NCI-H1436 (cell line): ENCODE measurements at places on chromosomes 11 and 22.

GRCh38 chr11:18785411-18785810, 6.2 kb downstream of the PTPN5 start:
- DNase-seq: no peak

DNA sequence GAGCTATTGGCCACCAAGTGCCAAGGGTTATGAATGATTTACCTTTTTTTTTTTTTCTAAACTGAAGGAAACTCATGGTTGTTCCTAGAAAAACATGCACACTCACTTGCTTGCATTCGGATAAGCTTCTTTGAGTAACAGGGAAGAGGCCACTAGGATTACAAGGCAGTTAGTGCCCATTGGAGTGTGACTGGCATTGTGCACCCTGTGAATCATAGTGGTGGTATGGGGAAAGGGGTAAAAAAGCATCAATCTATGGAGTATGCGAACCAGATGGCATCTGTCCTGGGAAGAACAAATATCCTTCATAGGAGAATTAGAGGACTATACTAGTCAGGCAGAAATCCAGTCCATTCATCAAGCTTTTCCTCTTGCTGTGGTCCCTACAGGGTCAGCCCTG, 24.2 kb downstream of the CD44 start:
- DNase-seq: no peak

DNA sequence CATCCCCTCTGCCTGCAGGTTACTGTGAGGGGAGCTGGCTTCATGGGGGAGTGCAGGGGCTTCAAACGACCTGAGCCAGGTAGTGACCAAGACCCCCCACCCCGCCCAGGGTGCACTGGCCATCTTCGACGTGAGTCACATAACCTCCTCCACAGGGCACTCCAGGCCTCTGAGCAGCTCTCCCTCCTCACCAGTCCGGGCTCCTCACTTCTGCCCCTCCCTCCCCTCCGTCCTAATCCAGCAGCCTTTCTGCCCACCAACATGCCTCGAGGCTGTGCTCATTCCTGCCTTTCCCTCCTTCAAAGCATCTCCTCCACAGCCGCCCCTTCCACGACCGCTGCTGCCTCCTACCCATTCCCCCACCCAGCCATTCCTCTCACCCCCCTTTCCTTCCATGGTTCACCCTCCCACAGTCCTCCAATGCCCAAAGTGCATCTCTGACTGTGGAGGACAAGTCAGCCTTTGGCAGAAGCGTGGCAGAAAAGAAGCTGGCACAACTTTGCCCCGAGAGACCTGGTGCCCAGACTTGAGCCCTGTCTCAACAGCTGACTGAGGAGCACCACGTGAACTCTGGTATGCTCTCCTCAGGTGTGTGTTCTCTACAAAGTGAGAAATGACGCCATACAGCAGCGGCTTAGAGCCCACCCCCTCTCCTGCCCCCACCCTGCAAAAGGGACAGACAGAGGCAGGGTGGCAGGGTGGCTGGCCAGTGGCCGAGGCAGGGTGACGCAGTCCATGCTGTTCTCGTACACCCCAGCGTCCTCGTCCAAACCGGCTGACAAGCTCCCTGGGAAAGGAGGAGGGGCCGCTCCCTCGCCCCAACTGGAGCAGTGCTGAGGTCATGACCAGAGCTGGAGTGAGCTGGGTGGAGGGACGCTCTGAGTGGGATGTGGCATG, 30.4 kb downstream of the OPCML start:
- DNase-seq: no peak

GRCh38 chr22:39443398-39443797, 13.4 kb upstream of the MGAT3 start:
- no peak for DNase-seq

GRCh38 chr11:94815705-94816344, 47.7 kb downstream of the AMOTL1 start:
- DNase-seq: peak; percentile 0

DNA sequence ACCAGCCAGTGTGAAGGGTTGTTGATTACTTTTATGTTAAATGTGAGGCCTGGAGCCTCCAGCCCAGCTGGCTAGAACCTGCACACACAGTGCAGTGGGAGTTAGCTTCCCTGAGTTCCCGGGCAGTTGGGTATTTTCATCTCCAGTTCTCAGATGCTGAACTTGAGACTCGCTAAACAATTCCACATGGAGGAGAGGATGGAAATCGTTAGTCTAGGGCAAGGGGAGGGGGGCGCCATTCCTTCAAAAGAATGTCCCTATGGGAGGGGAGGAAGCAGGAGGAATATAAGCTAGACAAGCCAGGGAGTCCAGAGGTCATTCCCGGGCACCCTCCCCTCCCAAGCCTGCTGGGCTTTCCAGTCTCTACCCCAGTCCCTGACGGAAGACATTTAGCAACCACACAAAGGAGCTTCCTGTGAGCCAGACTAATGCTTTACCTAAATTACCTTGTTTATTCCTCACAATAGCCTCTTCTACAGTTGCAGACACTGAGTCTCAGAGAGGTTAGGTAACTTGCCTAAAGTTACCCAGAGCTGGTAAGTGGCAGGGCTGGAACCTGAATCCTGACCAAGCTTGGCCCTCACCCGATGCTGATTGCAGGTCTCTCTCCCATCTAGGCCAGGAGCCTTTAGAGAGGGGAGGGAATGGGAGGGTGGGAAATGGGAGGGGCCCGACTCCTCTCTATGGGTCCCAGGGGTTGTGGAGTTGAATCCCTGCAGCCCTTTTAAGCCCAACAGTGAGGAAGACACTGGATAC, 1.9 kb upstream of the TSKU start:
- DNase-seq: no peak

GRCh38 chr11:61000426-61000825, 28.9 kb downstream of the CD6 start:
- DNase-seq: no peak
